NCI-H1105 treated with DMSO at 0.1 percent for 48 hours (cell line): ENCODE measurements at places on chromosomes 2 and 18.
A peak's percentile ranks its signal among the peaks of the same experiment; 100 is the strongest.

DNA sequence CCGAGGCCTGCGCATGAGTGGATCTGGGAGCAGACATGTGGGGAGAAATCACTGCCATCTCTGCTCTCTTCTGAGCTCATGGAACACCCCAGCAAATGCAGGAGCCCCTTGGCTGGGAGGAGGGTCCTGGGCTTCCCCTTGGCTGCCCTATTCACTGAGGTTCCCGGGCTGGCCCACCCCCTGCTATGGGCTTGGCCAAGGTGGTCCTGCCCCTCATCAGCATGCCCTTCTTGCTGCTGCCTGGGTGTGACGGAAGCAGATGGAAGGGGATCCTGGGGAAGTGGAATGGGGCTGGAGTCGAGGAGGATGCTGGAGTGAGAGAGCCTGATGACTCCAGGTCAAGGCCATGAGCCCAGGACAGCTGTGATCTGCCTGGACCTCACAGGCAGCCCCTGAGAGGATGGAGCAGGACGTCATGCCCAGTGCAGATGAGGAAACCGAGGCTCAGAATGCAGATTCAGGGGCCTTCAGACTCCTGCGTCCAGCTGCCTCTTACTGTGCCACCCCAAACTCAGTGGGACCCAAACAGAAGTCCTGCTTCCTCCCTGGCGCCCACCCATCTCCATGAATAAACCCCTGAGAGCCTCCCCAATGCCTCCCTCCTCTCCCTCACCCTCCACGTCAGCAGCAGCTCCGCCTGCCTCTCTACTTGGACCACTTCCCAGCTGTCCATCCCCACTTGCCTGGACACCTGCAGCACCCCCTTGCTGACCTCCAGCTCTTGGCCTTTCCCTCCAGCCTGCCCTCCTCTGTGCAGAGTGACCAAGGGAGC, 4.0 kb downstream of the SNED1 start:
- no peak for DNase-seq

DNA sequence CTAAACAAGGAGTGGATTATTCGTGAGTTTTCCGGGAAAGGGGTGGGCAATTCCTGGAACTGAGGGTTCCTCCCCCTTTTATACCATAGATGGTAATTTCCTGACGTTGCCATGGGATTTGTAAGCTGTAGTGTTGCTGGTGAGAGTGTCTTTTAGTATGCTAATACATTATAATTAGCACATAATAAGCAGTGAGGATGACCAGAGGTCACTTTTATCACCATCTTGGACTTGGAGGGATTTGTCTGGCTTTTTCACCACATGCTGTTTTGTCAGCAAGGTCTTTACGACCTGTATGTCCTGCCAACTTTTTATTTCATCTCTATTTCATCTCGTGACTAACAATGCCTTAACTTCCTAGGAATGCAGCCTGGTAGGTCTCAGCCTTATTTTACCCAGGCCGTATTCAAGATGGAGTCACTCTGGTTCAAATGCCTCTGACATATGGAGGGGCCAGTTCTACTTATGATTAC, 124.8 kb upstream of the B3GNT2 start:
- no peak for DNase-seq

- no peak for DNase-seq
Observed at GRCh38 chr2:60806988-60807681, 51.1 kb downstream of the PAPOLG start.

DNA sequence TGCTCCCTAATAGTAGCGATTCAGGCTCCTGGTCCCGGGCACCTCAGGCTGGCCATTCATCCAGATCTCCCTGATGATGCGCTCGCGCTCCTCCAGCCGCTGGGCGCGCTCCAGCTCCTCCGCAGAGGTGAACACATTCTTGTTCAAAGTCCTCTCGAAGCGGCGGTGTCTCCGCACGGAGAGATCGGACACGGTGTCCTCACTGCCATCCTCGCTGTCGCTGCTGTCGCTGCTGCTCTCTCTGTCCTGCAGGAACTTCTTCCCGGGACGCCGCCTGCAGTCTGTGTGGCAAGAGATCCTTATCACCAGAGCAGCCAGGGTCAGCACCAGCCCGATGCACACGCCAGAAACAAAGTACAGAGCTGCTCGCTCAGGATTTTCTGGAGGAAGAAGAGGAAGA, 67.5 kb downstream of the EVA1A start:
- no peak for DNase-seq

DNA sequence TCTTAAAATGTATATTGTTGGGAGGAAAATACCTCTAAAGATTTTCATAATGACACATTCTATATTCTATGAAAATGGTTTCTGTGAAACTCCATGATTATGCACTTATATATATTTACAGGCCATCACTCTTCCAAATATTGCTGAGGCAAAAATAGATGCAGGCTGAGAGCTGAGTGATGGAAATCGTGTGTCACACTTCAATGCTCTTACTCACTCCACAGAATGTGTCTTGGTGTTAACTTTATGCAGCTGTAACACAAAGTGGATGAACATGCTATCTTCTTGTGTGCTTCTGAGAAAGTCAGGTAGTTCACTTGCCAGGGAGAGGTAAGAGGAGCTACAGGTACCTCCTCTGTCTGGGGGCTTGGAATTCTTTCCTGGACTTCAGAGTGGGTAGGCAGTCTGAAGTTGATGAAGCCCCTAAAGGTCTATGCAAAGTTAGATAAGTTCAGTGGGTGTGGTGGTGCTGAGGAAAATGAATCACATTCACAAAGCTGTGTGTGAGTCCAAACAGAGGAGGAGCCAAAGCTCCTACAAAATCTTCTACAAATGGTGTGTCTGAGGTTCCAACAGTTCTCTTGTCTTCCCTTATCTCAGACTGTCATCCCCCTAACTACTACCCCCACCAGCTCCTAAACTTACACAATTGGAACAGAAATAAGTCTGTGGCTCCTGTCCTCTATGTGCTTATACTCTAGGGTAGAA, 74.2 kb upstream of the ST6GAL2 start:
- DNase-seq, result no peak

DNA sequence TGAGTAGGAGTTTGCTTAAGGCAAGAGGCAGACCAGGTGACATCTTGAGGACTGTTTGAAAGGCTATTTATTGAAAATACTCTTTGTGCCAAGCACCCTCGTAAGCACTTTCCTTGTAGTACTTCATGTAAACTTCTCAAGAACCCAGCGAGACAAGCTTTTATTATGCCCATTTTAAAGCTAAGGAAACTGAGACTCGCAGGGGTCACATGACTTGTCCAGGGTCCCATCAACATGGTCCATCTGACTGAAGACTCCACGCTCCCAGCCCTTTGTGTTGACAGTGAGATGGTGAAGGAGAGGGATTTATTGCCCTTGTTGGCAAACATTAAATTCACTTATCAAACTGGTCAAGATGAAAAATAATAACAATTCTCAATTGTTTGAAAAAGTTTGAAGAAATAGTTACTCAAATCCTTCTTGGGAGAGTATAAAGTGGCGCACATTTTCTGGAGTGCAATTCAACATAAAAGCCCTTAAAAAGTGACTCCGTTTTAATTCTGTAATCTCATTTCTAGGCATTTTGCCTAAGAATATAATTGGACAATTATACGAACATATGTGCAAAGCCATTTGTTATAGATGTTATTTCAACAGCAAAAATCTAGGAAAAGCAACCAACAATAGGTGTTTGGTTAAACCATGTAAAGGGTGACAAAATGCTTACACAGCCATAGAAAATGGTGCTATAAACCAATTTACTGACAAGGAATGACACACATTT, 270.5 kb upstream of the NCKAP5 start:
- DNase-seq, result peak; percentile 16

- no peak for DNase-seq
Observed at GRCh38 chr2:189020179-189020578, 46.0 kb downstream of the COL3A1 start.

DNA sequence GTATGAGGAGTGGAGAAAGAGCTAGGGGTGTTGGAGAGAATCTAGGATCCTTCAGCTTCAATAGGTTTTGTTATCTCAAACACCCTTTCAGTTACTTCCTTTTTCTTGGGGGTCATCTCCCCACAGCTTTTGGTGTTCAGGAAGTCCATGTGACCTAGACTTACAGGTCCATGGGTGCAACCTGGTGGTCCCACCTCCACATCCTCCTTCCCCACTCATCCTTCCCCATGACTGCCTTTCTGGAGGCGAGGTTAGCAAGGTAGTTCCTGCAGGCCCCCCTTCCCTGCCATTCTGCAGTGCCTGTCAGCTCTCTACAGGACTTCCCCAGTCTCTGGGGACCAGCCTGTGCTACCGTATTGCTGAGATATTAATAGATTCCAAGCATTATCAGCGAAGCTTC, 107.6 kb downstream of the TMEM17 start:
- no peak for DNase-seq

DNA sequence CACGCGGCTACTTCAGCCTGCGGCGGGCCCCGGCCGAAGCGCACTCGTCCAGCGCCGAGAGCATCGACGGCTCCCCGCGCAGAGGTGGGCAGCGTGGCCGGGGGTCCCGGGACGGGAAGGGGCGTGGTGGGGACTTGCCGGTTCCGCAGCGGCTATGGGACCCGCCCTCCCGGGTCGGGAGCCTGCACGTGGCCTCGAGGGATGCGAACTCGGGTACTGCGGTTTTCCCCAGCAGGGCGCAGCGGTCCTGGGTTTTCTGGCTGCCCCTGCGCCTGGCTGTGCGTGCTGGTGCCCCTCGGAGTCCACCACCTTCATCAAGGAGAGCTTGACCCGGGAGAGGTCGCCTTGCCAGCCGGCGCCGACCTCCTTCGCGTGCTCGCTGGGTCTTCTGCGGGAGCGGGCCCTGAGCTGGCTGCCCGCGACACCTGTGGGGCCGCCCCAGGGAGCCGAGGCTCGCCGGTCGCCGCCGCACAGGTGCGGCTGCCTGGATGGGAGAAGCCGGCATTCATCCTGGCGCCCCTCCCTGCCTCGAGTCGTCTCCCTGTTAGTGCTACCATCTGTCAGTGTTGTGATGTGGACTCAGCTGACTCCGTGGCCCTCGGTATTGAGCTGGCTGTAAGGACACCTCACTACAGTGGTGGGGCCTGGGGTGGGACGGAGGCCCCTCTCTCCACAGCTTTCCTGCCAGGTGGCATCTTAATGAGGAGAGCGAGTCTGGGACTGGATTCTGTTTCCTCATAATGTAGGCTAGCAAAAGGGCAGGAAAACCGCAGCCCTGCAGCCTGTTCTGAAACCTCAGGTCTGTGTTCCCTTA, 177.3 kb downstream of the AGAP1 start:
- DNase-seq, result peak; percentile 25

GRCh38 chr2:9770308-9771100, 72.8 kb upstream of the TAF1B start:
- no peak for DNase-seq

- DNase-seq, result no peak
Observed at GRCh38 chr2:180003073-180003472, 4.0 kb downstream of the CWC22 start.

DNA sequence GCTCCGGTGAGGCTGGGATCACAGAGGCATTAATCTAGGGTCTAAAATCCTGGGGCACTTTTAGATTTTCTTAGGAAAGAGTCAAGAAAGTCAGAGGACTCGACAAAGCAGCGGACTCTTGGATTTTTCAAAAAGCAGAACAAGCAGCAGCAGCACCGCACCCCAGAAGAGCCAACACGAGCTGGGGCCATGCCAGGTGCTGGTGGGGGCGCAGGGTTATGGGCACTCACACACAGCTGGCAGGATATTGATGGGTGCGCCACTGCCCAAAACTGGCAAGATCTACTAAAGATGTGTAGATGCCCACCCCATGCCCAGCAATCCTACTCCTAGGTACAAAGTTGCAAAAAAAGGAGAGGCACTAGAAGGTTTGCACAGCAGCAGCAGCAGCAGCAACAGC, 33.9 kb upstream of the SEMA4C start:
- DNase-seq, result no peak
